ENCODE measurements at places on chromosomes 6 and 20.

DNA sequence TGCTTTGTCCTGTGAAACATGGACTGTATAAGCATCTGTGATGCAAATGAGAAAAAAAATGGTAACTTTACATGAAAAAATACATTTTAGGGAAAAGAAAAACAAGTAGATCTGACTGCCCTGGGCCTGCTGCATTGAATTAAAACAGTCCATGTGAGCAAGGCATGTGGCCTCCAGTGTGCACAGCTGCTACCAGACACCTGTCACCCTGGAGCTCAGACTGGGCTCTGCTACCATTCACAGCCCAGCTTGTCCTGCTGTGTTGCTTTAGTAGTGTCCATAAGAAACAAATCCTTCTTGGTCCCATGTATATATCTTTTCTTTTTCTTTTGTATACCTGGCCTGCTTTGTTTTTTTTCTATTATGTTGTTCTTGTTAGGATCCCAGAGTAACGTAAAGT is 315.9 kb downstream of the NKAIN2 start:
- no peak for DNase-seq

DNA sequence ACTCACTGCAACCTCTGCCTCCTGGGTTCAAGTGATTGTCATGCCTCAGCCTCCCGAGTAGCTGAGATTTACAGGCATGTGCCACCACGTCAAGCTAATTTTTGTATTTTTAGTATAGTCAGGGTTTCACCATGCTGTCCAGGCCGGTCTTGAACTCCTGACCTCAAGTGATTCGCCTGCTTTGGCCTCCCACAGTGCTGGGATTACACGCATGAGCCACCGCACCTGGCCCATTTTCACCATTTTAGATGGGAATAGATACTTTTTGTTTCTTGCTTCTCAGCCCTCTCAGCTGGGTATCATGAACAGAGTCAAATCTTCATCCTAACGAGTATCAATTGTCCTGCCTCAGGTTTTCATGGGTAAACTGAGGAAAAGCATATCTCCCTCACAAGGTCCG is 235.0 kb downstream of the CDC5L start:
- no peak for DNase-seq

DNA sequence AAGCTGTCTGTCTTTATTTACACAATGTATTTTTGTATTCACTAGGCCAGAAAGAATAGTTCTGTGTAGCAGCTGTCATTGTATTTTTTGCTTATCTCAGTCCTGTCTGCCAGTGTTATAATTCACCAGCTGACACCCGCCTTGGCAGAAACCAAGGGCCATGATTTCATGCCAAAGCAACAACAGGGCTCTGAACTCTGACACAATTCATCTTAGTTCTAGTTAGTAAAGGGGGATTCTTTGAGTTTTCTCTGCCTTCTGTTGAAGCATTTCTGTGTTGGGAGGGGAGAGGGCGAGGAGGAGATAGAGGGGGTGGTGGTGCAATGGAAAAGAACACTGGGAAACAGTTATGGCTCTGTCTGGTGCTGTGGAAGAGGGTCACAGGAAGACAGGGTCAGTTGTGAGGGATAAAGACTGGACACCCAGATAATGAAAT is 684.6 kb upstream of the MARCKS start:
- DNase-seq, result no peak

- DNase-seq, result peak; percentile 4
These were observed 127.1 kb downstream of the OPRM1 start for GRCh38 chr6:154166140-154166539.

- no peak for DNase-seq
These were observed 772.7 kb downstream of the MAFB start for GRCh38 chr20:39916236-39916765.

- no peak for DNase-seq
These were observed 141.8 kb upstream of the TENT5A start for GRCh38 chr6:81894306-81894705.

DNA sequence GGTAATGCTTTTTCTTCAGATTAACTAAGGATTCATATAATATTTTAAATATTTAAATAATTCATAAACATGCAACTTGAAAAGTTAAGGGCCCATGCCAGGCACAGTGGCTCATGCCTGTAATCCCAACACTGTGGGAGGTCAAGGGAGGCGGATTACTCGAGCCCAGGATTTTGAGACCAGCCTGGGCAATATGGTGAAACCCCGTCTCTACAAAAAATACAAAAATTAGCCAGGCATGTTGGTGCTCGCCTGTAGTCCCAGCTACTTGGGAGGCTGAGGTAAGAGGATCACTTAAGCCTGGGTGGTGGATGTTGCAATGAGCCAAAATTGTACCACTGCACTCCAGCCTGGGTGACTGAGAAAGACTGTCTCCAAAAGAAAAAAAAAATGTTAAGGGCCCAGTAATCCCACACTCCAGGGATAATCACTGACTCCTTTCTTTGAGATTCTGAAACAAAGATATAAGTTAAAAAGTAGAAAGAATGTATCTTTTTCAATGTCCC is 7.9 kb upstream of the RIN2 start:
- no peak for DNase-seq

DNA sequence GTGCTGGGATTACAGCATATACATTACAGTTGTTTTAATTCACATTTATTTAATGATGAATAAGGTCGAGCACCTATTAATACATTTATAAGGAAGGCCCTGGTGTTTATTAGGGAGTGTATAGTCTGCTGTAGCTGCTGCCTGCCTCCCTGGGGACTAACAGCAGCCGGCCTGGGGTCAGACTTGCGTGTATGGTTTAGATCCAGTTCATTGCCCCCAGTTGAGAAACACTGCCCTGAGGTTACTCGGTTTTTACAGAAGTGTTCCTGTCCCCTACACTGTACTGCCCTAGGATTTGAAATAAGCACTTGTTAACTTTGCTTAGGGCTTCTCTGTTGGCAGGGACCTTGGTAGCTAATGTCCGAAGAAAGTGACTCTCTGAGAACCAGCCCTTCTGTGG is 4.0 kb downstream of the TTPAL start:
- DNase-seq, result no peak

DNA sequence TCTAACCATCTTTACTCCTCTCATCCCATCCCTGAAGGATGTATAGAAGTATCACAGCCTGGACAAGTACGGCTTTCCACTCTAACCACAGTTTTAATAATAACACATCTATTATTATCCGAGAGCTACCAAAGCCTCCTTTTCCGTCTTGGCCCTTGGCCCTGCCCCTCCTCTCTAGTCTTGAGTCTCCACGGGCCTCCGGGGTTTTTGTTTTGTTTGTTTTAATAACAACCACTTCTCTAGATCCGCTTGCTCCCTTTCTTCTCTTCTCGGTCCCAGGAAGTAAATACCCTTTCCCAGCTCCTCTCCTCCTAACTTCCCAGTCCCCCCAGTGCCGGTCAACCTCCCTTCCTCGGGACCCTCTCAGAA is 661 bp downstream of the LCA5 start:
- DNase-seq, result no peak

DNA sequence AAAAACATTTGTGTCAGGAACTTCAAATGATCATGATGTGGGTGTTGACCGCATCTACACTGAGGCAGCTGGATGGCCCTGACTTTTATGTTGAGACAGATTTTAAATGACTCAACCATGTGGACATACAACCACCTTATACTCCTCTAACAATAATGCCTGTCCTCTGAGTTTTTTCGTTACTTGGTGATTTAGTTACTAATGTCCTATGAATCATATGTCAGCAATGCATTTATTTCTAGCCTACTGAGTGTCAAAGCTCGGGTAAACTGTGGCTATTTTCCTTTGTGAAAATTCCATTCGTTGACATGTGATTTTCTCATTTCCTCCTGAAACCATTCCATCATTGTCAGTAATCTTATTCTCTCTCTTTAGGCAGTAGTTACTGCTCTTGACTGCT is 38.9 kb upstream of the NKX2-4 start:
- DNase-seq, result no peak

- no peak for DNase-seq
These were observed 3.2 kb upstream of the IRF4 start for GRCh38 chr6:388202-388903.

- DNase-seq, result no peak
These were observed 115.4 kb downstream of the MTFR2 start for GRCh38 chr6:136134751-136135150.

GRCh38 chr6:75931011-75931680 is 141.3 kb downstream of the IMPG1 start:
- DNase-seq, result no peak

- no peak for DNase-seq
These were observed 84.6 kb downstream of the FYN start for GRCh38 chr6:111788379-111789276.

GRCh38 chr6:45556828-45557227 is 179.1 kb upstream of the SUPT3H start:
- no peak for DNase-seq

DNA sequence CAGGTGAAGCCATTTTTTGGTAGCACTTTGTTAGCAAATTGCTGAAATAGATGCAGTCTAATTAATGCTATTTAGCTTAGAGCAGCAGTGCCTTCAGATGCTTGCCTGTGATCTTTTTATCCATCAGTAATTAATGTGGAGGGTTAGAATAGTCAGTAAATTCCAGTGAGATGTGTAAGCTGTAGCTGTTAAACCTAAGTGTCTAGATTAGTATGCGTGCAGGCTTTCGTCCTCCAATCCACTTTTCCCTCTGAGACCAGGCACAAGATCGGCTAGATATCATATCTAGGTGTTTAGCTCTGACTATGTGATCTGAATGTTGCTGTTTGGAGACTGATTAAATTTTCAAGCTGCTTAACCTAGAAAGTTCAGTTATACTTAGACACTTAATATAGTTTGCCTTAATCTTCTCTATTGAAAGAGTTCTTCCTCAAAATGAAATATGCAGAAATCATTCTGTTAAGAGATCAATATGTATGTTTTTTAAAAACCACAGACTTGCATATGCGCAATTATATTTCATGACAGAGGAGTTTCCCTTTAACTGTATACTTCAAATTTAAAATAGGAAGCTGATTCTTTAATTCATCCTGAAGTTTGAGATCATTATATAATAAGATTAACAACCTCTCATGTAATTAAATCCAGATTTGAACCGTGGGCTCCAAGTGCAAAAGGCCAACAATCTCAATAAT is 41.2 kb downstream of the XRN2 start:
- no peak for DNase-seq

Measured in T47D (cell line).